ENCODE measurements at places on chromosomes 1 and 21. TPM values are rescaled to one million over a fixed set of nuclear protein-coding genes. Genes with fewer than 3 reads are reported as not detected.

The RIMKLA gene
- not detected for total RNA-seq

The BCAN gene
- not detected for total RNA-seq

The TAL1 gene
- not detected for total RNA-seq

GRCh38 chr21:28675331-28676041, 317.2 kb downstream of the LTN1 start:
- no peak for DNase-seq

DNA sequence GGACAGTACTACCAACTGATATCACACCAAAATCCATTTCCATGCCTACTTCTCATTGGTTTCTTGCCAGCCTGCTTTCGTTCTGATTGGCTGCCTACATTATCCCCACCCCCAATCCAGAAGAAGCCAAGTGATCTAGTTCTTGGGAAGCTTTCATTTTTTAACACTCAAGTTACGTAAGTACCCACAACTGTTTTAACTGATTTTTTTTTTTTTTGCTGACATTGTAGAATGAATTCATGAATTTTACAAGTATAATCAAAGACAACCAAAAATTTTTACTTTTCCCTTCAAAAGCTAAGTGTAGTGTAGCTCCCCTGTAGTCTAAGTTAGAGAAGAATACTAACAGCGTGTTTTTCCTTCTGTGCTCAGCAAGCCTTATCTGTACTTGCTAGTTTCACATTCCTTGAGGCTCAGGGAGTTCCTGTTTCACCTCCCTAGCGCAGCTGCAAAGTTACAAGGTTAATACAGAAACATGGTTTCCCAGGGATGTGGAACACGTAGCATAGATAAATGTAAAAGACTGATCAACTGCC, at the start of gene SLC9C2:
Gene SLC9C2, minus strand, starts transcription at position 17 of the 536 bp plus-strand sequence. CDS start 1,296 bp downstream, outside the sequence.
- peak; percentile 17 for DNase-seq
